Activated CD8-positive, alpha-beta T cell treated with anti-CD3 and anti-CD28 coated beads, Interleukin-2, amount 10 ng/mL, durations not matched to agents 7 days and 5 days (primary cell): ENCODE measurements at places on chromosomes 5 and 9.

DNA sequence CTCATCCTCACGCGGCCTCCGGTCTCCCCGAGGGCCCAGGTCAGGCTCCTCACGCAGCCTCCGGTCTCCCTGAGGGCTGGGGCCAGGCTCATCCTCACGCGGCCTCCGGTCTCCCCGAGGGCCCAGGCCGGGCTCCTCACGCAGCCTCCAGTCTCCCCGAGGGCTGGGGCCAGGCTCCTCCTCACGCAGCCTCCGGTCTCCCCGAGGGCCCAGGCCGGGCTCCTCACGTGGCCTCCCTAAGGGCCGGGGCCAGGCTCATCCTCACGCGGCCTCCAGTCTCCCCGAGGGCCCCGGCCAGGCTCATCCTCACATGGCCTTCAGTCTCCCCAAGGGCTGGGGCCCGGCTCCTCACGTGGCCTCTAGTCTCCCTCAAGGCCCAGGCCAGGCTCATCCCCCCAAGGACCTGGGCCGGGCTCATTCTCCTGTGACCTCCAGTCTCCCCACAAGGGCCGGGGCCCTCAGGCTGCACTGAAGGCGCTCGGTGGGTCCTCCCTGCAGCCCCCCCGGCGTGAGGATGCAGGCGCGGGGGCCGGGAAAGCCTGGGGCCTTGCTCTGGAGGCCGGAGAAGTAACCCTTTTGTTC is 51.2 kb upstream of the FCN2 start:
- no peak for DNase-seq

DNA sequence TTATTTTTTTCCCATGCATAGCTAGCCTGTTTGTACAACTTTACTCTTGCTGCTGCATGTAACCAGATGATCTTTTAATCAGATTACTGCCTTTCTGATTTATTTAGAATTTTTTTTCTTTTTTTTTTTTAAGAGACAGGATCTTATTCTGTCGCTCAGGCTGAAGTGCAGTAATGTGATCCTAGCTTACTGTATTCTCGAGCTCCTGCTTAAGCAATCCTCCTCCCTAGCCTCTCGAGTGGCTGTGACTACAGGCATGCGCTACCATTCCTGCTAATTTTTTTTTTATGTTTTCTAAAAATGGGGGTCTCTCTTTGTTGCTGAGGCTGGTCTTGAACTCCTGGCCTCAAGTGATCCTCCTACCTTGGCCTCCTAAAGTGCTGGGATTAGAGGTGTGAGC is 9.6 kb downstream of the DCP2 start:
- no peak for DNase-seq

DNA sequence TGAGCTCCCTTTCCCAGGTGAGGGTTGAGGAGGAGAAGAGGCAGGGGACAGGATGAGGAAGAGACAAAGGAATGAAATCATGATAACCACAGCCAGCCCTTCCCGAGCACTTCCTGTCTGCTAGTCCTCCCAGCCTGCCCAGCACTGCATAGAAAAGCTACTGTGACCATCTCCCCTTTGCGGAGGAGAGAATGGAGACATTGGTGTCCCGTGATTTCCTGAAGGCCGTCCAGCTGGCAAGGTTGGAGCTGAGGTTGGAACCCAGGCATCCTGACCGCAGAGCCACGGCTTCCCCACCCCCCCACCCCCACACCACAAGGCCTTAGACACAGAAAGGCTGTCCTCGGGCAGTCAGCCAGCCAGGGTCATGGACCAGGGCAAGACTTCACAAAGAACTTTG is 131.1 kb upstream of the ICE1 start:
- no peak for DNase-seq

DNA sequence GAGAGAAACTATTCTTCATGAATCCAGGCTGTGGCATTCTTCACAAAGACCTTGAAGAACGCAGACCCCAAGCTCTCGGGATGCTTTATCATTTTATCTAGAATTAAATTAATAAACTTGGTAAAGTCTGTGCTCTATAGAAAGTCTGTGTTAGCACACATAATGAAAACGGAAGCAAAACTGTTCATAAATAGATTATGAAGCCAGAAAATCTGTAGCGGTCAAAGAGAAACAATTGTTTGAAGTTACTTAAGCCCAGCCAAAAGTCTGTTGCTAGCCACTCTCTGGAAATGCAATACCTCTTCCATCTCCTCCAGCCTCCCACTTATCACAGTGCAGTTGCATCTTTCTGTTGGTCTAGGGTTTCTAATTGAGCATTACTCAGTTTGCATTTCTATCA is 375.9 kb downstream of the KIF4B start:
- DNase-seq = no peak

GRCh38 chr5:123810746-123811340 is 298.9 kb downstream of the CSNK1G3 start:
- DNase-seq = no peak

GRCh38 chr5:78062645-78063044 is 231.9 kb downstream of the AP3B1 start:
- no peak for DNase-seq

DNA sequence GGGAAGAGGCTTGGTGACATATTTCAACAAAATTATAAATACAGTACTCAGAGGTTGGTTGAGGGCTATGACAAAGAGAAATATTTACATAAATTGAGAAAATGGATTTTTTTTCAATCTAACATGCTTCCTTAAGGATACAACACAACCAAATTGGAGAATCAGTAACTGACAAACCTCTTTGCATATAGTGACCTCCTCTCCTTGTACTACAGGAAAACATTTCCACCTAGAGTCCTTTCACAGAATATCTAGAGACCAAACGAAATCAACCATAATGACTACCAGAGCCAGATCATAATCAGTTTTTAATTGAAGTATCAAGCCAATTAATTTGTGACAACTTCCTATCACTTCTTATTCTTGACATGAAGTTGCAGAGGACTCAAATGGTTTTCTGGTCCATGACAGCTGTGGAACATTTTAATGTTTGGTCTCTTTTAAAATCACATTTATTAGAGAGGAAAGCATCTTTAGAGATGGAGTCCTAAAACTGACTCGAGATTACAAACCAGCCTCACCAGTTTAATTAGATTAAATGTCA is 1636.5 kb upstream of the C9orf72 start:
- no peak for DNase-seq

DNA sequence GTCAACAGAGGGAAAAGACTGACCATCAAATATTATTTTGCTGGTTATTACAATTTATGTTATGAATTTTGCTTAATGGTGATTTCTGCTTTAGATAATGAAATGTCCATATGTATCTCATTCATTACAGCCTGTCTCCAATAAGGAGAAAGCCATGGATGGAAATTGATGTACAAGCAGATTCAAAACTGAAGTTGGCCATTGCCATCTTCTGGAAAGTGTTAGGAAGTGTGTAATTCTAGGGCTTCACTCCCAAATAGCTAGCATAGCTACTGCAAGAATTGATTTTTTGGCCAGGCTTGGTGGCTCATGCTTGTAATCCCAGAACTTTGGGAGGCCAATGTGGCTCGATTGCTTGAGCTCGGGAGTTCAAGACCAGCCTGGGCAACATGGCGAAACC is 45.8 kb downstream of the DYNC2I2 start:
- no peak for DNase-seq

DNA sequence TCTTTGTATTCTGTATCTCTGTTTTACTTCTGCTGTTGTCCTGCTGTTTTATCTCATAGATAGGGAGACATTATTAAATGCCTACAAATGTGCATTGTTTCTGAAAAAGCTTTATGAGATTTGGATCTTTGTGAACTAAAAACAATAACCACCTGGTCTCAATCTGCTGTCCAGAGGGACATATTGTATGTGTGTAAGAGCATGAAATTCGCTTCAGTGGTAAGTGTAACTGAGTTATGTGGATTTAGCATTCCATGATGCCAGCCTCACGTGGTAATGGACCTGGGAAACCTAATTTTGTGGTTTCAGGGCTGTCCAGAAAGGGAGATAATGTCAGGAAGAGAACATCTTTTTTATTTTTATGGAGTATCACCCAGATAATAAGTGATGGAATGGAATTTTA is 119.3 kb downstream of the GDNF start:
- no peak for DNase-seq

DNA sequence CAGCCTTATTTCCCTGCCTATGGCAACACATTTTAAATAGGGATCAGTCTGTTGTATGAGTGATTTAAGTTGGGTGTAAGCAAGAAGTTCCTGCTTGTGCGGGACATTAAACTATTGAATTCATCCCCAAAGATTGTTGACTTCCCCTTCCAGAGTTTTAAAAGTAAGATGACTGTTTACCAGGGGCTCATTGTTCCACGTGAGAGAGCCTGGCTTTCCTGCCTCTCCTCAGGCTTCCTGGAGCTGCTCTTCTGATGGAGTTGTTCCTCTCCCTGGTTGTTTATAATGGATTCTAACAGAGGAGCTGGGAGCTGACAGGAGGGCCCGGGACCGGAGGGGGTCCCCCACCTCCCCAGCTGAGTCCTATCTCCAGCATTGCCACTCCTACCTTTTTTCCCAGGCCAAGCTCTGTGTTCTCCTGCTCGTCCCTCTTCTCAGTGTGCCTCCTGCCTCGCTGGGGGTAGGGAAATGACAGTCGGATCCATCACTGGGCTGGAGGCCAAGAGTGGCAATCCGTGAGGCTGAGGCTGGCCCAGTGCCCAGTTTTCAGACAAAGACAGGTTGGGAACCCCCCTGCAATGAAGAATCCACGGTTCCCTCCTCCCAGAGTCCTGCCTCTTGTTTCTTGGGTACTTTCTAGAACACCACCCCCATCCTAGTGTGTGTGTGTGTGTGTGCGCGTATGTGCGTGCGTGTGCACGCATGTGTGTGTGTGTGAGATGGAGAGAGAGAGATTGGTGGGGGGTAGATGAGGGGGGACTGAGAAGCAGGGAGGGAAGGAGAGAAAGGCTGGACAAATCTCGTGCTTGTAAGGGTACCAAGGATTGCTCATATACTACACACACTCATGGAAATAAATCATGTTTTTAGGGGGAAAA is 123.7 kb upstream of the NFIB start:
- DNase-seq = no peak

DNA sequence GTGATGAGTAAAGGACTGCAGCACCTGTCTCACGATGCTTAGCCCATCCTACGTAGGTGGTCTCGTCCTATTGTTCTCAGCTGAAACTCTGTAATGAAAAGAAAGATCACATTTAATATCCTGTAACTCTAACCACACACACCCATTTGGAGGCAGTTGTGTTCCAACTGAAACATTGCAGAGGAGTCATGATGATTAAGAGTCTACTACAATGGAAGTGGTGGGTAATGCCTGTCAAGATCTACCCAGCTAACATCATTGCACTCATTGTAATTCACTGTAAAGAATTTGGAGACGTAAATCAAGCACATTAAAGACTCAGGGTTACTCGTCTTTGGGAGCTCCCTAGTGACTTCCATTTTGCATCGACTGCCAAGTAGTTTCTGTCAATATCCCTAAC is 106.0 kb upstream of the PTPN3 start:
- no peak for DNase-seq

- DNase-seq = no peak
Measured at GRCh38 chr5:16856531-16856930, 79.6 kb downstream of the MYO10 start.

- DNase-seq = no peak
Measured at GRCh38 chr5:179860301-179860700, 1.7 kb upstream of the MRNIP start.

GRCh38 chr5:130278136-130278535 is 373.9 kb downstream of the CHSY3 start:
- no peak for DNase-seq

- DNase-seq = no peak
Measured at GRCh38 chr9:72486594-72486955, 34.8 kb upstream of the TMC1 start.

DNA sequence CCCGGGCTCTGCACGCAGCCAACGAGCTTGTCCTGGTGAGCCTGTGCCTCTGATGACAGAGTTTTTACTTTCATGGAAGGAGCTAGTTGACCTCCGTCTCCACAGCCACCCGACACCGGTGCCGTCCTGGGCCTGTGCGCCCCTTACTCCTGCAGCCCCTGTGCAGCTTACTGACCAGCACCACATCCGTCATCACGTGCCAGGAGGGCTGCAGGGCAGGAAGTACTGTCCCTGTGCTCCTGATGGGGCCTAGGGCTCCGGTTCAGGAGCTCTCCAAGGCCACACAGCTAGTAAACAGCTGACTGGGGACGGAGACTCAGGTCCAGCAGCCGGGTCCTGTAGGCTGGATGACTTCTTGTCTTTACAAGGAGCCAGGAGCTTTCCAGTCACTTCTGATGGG is 10.2 kb downstream of the STKLD1 start:
- no peak for DNase-seq

DNA sequence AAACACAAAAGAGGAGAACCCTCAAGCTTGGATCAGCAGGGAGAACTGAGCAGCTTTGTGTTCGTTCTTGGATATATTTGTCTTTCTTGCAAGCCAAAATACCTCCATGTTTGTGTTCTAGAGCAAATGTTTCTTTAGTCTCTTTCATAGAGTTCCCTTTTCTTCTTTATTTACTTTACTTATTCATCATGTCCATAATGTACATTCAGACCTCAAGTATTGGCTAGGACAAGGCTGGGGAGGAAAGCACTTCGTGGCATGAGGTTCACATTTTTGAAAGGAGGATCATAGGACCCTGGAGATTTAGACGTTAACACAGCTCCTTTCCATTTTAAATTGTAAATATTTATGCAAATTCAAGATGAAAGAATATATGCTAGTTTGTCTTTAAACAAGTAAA is 590.2 kb upstream of the MEF2C start:
- DNase-seq = no peak

DNA sequence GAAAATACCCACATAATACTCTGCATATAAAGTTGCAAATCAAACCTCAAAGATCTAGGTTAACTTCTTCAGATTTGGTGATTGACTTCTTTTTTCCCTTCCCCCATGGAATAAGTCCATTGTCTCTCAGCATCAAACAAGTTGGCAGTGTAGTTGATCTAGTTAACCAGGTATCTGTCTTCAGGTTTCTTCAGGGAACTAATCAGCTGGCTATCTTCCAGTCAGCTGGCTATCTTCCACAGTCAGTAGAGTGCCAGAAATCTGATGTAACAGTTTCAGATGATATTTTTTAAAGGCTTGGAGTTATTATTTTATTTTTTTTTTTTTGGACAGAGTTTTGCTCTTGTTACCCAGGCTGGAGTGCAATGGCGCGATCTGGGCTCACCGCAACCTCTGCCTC is 16.8 kb downstream of the TNFSF15 start:
- DNase-seq = no peak

GRCh38 chr5:154648706-154649105 is 106.5 kb upstream of the LARP1 start:
- DNase-seq = no peak

DNA sequence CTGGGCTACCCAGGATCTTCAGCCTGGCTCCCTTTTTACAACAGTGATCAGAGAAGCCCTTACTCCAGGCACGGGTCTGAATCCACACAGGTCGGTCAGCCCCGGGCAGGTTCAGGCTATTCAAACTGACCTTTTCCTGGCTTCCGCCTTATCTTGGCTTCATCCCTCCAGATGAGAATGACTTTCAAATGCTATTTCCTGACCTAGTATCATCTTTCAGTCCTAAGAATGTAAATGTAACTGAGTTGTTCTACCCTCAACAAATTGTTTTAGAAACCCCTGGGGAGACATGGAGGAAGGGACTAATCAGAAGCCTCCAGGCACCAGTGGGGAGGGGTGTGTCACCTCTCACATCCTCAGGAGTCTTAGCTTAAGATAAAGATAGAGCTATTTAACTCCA is 213.2 kb downstream of the EPB41L4A start:
- DNase-seq = no peak

- DNase-seq = no peak
Measured at GRCh38 chr9:14366076-14366475, 52.1 kb upstream of the NFIB start.

GRCh38 chr5:126069329-126069728 is 353.9 kb upstream of the GRAMD2B start:
- no peak for DNase-seq

- DNase-seq = no peak
Measured at GRCh38 chr5:42855811-42856210, 44.1 kb upstream of the SELENOP start.
